ENCODE measurements at places on chromosomes 6 and 20.

GRCh38 chr6:38567436-38567835 is 72.3 kb downstream of the BTBD9 start:
- DNase-seq, result no peak

- DNase-seq, result no peak
Measured at GRCh38 chr6:79874531-79875134, 72.7 kb downstream of the ELOVL4 start.

- no peak for DNase-seq
Measured at GRCh38 chr20:25549172-25549773, 36.1 kb downstream of the NINL start.

- no peak for DNase-seq
Measured at GRCh38 chr6:119313937-119314884, 35.4 kb downstream of the MAN1A1 start.

GRCh38 chr20:48691523-48691922 is 136.3 kb downstream of the PREX1 start:
- DNase-seq, result no peak

DNA sequence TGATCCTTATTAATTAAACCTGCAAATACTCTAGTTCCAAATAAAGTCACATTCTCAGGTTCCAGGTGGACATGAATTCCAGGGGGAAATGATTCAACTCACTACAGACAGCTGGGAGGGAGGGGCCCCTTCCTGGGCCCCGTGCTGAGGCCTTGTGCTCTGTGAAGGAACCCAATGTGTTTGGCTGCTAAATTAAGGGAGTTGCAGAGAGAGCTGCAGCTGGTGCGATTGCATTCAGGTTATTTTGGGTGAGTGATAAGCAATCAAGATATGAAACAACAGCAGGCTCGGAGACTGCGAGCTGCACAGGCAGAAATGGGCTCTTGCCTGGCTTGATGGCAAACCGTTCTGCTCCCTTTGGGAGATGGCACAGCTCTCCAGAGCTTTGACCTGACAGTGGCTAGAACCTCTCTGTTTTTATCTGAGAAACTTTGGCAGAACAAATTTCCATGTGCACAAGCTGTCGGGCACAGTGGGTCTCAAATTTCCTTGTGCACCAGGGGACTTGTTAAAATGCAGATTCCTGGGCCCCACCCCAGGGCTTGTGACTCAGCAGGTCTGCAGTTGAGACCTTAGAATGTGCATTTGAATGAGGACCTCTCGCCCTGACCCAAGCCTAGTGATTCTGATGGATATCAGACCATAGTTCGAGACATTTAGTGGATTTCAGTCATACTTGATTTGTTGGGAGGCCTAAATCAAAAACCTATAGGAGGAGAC is 9.8 kb downstream of the MAPK13 start:
- no peak for DNase-seq

DNA sequence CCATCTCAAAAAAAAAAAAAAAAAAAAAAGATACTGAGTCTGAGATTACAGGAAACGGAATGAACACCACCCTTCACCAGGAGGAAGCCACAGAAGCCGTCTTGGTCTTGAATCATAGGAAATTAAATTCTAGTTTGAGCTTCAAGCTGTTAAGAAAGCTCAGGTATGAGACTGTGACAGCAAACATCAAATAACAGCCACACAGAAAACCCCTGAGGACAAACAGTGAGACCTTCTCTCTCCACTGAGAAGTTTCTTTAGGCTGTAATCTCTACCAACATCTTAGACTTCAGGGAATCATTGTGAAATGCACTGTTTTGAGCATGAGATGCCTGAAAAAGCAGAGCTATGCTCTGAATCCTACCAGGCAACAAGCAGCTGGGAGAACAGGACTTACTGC is 30.8 kb downstream of the PDE10A start:
- no peak for DNase-seq

DNA sequence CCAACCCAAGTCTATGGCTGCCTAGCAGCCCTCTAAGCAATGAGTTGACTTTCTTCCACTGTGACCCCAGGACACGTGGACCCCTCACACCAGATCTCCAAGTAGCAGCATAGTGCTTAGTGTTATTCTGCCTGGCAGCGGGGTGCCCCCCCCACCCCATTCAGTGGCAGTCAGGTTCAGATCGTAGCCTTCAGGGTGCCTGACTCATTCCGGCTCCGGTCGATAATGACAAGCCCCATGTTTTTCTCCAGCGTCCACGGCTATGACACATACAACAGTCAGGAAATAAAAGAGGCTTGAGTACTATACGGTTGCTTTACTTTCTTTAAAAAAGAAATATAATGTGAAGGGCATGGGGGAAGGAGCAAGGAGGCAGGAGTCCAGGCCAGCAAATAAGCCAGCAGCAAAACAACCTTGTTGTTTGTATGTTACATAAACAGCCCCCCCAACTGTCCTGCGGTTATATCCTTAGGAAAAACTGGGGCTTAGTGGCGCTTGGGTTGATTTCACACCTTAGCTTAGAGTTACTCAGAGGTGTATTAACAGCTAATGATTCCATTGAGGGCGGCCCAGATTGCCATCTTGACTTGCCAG is 23.1 kb downstream of the GNAS start:
- no peak for DNase-seq

DNA sequence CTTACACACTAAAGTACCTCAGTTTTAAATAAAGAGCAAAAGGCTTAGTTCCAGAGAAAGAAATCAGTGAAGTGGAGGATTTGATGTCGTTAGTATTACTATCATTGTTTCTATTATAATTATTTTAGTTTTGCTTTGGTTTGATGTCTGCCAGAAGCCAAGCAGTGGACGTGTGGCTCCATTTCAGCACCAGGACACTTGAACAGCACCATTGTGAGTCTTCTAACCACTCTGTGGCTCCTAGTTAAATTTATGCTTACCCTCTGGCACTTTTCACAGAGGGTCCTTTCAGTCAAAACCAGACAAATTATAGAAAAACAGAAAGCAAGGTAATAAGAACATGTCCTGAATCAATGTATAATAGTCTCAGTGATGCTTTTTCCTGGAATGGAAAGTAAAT is 3.4 kb downstream of the COL9A1 start:
- DNase-seq, result no peak

- no peak for DNase-seq
Measured at GRCh38 chr6:26351544-26351953, 13.4 kb upstream of the BTN3A2 start.

GRCh38 chr6:125718109-125718508 is 31.3 kb upstream of the HEY2 start:
- DNase-seq, result no peak

GRCh38 chr6:33903579-33903978 is 99.8 kb upstream of the MLN start:
- DNase-seq, result no peak

DNA sequence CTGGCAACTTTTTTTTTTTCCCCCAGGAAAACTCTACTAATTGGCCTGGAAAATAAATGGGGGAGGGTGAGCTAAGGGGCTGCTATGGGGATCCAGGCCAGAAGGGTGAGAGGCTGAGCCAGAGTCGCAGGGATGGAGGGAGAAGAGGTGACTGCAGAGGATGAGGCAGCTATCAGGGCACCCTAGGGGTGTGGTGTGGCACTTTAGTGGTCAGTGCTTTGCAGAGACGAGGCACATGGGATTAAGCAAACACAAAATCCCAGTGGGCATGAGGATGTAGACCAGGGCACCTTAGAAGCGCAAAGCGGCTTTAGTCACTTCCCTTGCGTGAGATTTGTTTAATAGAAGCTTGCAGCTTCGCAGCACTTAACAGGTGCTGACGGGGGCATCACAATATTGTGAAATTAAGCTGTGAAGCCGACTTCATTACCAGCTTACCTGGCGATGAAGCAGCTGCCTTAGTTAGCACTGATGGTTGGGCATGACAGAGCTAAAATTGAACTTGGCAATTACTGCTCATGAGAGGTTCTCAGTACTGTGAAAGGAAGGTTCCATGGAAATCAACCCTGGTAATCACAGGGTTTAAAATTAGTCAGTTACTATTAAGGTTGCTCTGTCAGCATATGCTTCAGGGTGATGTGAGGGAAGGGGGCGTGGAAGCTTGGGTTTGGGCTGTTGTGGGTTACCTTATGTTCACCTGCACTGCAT is 26.0 kb downstream of the TOX2 start:
- no peak for DNase-seq

DNA sequence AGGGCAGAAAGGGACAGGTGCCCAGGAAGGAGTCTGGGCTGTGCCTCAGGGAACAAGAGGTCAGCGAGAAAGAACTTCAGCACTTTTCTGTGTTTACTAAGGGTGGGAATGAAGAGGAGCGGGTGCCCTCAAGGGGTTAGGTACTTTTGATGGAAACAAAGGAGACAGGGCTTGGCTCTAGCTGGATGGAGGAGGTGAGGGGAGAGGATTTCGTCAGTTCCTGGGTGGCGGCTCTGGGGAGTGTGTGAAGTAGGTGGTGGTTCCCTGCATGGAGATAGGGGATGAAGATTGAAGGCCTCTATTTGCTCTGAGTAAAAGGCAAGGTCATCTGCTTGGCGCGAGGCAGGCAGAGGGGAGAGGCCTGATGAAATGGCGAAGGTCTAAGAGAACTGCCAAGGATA is 40.0 kb upstream of the ANKRD60 start:
- DNase-seq, result no peak

DNA sequence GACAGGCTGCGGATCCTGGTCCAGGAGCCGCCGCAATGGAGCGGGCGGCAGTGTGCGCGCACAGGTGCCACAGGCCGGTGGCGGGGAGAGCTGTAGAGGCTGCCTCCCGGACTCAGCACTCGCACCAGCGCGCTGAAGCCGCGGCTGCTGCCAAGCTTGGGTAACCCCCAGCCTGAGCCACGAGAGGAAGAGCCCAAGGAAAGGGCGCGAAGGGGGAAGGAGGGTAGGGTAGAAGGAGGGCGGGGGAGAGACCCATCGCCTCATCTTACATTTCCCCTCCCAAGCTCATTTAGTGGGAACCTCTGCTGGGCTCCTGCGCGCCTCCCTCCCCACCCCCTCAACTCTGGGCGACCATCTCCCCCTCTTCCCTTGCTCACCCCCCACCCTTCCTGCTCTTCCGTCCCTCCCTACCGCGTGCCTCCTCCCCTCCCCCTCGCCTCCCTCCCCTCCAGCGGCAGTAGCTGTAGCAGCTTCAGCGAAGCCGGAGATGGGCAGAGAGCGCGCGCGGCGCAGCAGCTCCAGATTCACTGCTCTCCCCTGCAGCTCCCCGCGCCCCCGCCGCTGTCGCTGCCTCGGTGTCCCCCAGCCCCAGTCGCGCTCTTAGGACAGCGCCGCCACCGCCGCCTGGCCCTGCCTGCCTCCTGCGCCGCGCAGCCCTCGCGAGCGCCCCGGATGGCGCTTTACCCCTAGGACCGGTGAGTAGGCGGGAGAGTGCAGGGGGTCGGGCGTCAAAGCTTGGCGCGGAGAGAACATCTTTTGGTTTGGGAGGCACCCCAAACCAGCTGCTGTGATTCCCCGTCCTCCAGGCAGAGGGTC is at the start of gene FUT9:
Gene FUT9 (plus strand): TSS at position 457 of the 816 bp plus-strand sequence. CDS start 187,182 bp downstream, outside the sequence.
- DNase-seq, result no peak

DNA sequence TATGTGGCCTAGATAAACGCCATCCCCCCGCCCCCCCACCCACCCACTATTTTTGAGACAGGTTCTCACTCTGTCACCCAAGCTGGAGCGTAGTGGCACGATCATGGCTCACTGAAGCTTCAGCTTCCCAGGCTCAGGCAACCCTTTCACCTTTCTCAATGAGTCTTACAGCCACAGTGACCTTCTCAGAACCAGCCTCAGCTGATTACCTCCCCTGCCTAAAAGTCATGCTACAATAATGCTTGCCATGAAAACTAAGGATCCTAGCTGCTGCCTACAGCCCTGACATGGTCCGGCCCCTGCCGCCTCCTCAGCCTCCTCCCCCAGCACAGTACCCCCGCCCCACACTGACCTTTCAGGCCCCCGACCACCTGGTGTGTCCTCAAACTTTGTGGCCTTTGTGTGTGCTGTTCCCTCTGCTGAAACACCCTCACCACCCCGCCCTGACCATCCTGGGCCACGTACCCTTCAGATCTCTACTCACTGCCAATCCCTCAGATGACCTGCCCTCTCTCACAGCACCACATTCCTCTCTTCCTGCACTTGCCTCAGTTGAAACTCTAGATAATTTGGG is 31.3 kb downstream of the PNPLA1 start:
- no peak for DNase-seq

DNA sequence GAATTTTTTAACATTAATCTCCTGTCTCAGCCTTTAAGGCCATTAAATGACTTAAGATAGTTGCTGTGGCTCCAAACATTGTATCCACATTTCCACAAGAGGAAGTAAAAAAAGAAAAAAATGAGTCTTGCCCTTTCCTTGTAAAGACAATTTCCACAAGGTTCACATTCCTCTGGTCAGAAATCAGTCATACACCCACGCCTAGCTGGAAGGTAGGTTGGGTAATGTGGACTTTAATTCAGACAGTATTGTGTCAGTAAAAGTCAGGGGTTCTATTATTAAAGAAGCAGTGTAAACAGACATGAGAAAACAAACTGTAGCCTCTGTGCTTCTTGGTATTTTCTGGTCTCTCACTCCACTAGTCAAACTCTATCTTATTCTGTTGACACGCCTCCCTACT is 682.0 kb downstream of the GRIK2 start:
- no peak for DNase-seq

DNA sequence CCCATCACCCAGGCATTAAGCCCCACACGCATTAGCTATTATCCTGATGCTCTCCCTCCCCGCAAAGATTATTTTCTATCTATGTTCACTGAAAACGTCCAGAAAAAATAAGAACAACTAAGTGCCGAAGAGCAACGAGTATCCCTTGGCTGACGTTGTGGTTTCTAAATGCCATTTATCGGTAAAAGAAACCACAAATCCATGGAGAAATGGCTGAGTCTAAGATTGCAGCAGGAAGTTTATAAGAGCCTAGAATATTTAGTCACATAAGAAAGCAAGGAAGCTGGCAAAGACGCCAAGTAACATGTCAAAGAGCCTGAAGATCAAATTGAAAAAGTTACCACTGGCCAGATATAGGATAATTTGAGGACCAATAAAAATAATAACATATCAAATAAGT is 18.1 kb upstream of the NOX3 start:
- no peak for DNase-seq

DNA sequence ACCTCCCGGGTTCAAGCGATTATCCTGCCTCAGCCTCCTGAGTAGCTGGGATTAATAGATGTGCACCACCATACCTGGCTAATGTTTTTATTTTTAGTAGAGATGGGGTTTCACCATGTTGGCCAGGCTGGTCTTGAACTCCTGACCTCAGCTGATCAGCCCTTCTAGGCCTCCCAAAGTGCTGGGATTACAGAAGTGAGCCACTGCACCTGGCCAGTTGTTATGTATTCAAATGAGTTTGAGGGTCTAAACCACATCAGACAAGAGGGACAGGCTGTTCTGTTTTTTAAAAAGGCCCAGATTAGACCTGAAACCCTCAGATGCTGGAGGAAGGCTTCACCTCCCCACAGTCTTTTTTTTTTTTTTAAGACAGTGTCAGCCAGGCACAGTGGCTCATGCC is 4.1 kb upstream of the SPAG4 start:
- no peak for DNase-seq

DNA sequence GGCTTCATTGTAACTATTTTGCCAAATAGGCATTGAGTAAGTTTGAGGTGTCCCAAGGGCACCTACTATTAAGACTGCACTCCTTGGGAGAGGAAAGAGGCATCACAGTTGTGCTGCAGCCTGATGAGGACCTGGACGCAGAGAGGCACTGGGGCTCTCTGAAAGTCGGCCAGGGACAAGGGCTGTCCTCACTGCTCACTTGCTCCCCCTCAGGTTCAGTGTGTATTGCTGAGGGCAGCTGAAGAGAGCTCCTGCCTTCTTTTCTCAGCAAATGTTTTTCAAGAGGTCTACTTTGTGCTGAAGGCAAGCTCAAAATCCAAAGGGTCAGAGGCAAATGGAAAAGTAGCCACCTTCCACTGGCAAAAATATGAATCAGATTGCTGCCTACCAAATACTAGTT is 331.8 kb downstream of the RIMS1 start:
- no peak for DNase-seq

- DNase-seq, result no peak
Measured at GRCh38 chr20:17225851-17226409, 910 bp upstream of the PCSK2 start.
